ENCODE measurements at places on chromosomes 4 and X. TPM values are rescaled to one million over a fixed set of nuclear protein-coding genes. Genes with fewer than 3 reads are reported as not detected.

- DNase-seq = no peak
Observed at GRCh38 chr4:41146196-41146595, 68.1 kb downstream of the APBB2 start.

DNA sequence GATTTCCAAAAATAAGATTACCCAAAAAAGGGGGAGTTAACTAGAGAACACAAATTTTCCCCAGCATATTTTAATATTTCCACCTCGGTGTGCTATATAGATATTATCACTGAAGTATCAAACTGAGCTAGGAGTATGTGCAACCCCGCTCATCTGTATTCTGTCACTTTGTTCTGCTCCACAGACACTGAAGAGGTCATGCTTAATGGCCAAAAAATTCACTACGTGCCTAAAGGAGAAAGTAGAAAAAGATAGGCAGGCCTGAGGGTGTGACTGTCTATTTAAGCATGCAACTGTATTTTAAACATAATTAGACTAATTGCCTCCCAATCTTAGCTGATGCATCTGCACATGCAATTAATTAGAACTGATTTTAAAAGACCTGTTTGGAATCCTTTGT lies 24.5 kb downstream of the SH3RF1 start:
- no peak for DNase-seq

DNA sequence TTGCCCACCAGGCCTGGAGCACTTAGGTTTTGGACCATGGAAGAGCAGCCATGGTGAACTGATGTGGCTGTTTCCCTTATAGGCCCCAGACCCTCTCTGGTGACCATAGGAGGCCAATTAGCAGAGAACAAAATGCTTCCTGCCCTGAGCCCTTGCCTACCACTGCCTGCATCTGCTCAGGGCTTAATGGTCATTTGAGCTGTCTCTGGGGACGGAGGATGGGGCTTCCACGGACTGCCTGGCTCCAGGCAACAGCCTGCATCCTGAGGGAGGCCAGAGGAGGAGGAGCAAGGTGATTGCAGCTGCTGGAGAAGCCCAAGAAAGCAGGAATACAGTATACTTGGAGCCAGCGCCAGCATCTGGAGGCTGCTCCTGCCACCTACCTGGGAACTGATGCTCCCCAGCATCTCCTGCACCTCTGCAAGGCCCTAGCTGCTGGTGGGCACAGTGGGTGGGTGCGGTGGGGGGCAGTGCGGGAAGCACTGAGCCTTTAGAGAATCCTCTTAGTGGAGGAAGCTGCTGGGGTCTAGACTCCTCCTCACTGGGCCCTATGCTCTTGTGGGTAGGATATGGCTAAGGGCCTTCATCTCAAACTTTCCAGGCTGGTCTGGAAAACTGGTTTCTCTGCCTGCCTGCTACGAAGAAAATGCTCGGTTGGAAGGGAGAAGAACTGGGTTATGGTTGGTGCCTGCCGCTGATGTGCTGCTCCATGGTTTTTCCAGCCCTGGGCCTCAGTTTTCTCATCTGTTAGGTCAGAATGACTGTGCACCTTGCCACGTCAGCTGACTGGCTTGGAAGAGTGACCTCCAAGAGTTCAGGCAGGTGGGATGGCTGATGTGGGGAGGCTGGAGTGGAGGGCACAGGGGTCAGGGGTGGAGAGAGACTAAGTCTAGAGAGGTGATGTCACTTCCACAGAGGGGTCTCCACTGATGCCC lies 158.8 kb upstream of the PJA1 start:
- DNase-seq = peak; percentile 69

- no peak for DNase-seq
Observed at GRCh38 chr4:7444731-7445130, 10.0 kb upstream of the PSAPL1 start.

DNA sequence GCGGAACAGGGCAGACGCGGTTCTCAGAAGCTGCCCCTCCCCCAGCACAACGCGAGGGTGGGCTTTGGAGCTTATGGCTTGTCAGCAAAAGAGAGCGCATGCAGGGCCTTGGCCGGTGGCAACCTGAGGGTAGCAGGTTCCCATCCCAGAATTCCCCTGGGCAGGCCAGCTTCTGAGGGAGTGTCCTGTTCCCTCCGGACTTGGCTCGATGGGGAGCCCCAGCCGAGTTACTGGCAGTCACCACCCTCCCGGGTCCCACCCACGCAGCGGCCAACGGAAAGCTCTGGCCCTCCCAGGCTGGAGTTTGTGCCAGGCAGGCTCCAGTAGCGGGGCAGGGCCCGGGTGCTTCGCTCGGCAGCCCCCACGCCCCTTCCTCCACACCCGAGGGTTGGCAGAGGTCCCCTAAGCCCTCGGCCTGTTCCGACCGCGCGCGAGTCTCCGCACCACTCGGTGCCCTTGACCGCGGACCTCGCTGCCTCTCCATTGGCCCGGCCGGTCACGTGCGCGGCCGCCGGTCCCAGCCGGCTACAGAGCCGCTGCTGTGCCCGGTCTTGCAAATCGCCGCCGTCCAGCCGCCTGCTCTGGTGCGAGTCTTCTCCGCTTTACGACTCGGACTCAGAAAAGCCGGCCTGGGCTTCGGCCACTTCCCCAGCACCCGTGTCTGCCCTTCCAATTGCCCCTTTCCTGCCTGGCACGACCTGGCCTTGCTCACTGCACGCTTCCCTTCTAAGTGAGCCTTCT lies 20.9 kb upstream of the MTM1 start:
- DNase-seq = no peak

DNA sequence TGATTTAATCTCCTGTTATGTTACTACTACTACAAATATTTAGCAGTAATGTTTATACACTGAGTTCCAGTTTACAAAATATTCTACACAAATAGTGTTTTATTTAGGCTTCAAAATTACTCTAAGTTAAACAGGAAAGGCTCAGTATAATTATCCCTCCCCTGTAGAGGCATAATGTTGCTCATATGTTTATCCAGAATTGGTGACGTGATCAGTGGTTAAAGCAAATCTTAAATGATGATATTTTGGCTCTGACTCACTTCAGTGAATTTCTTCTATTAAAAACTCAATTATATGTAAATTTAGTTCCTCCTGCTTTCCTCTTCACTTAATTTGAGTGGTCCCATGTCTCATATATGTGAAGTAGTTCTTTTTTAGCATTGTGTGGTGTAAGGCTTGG lies 438.5 kb downstream of the ADGRL3 start:
- DNase-seq = no peak

- DNase-seq = no peak
Observed at GRCh38 chrX:103669745-103670144, 16.8 kb downstream of the MORF4L2 start.

DNA sequence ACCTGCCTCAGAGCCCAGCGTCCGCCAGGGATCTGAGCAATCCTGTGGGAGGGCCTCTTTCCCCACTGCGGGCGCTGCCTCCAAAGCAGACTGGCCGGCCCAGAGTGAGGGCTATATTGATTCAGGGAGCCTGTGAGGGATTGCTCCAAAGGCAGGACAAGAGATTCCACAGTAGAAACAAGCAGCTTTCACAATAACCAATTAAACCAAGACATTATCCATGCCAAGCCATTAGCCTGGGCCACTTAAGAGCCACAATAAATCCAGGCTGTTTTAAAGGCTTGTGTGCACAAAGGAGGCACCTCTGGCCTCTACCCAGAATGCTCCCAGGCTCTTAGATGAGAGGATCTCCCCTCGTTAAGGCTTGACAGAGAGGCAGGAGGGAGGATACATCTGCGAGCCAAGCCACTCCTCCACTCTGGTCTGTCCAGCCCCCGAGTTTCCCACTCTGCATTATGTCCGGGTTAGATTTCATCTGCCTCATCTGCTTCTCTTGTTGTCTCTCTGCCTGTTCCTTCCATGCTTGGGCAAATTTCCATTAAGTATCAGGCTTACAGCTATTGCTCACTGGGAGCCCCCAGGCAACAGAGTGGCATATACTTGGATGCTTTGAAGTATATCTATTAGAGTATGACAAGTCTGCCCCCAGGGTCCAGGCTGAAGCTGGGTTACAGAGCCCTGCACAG lies 357.9 kb downstream of the UNC5C start:
- DNase-seq = no peak

DNA sequence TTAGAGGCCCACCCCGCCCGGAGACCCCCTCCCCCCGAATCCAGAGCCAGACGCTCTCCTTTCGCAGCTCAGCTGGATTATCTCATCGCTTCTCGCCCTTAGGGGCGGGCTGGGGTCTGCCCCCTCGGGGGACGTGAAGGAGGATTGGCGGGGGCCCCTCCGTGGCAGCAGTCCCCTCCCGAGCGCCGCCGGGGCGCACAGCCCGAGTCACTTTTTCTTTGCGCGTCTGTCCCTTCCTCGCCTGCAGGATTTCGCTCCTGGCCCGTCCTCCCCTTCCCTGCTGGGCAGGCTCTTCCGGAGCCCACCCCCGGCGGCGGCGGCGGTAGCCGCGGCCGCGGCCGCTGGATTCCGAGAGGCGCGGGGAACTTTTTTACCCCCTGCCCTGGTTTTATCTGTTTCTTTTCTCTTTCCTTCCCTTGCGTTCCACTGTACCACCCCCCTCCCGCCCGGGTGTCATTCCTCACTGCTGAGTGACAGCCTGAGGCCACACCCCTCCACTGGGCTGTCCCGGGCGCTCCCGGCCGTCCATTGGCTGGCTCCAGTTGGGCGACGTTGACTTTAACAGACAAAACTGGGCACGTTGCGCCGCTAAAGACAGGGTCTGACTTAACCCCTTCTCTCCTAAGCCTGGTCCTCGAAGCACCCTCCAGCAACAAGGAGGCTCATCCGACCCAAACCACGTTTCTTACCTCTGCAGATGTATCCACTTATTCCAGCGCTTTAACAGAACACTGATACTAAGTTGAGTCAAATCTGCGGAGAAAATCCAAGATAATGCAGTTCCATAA lies 492 bp upstream of the NKX3-2 start:
- peak; percentile 92 for DNase-seq

- DNase-seq = no peak
Observed at GRCh38 chr4:163922302-163922701, 427.8 kb downstream of the TMA16 start.

- DNase-seq = peak; percentile 92
Observed at GRCh38 chrX:1392376-1393068, 609 bp upstream of the SLC25A6 start.

DNA sequence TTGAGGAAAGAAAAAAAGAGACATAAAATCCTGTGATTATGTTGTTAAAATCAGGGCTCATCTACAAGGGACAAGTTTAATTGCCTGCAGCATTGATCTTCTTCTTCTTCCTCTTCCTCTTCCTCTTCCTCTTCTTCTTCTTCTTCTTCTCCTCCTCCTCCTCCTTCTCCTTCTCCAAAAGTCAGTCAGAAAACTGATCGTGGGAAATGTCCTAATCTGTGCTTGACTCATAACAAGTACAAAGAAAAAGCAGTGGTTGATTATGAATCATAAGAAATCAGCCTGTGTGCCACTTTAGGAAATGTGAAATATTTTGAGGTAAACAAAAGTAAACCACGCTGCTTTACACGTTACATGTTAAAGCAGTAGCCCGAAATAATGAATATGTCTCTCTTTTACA lies 2.7 kb upstream of the ATP10D start:
- no peak for DNase-seq

GRCh38 chr4:154120006-154120676 lies 331.3 kb upstream of the SFRP2 start:
- no peak for DNase-seq

DNA sequence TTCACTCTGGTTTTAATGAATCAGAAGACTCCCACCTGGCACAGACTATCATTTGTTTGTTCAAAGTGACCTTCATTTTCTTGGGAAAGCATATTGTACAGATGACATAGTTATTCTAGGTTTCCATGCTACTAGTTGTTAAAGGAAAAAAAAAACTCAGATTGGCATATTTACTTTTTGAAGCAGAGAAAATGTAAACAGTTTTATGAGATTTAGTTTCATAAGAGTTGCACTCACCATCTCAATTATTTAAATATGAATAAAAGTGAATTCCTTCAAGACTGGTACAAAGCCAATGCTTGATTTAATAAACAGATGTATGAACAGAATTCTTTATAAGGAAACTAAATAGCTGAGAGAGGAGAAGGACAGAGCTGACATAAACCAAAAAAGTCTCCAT lies 280.3 kb upstream of the UGT8 start:
- no peak for DNase-seq

Gene CTAG1A
- not detected for total RNA-seq

Gene FAM9B
- total RNA-seq = not detected

Gene RPGR
- 5.7 TPM for total RNA-seq

Gene FAM236D
- total RNA-seq = not detected

All from osteocyte (in vitro differentiated cells).